ENCODE measurements at places on chromosomes 11 and 22.
A peak's percentile ranks its signal among the peaks of the same experiment; 100 is the strongest.

DNA sequence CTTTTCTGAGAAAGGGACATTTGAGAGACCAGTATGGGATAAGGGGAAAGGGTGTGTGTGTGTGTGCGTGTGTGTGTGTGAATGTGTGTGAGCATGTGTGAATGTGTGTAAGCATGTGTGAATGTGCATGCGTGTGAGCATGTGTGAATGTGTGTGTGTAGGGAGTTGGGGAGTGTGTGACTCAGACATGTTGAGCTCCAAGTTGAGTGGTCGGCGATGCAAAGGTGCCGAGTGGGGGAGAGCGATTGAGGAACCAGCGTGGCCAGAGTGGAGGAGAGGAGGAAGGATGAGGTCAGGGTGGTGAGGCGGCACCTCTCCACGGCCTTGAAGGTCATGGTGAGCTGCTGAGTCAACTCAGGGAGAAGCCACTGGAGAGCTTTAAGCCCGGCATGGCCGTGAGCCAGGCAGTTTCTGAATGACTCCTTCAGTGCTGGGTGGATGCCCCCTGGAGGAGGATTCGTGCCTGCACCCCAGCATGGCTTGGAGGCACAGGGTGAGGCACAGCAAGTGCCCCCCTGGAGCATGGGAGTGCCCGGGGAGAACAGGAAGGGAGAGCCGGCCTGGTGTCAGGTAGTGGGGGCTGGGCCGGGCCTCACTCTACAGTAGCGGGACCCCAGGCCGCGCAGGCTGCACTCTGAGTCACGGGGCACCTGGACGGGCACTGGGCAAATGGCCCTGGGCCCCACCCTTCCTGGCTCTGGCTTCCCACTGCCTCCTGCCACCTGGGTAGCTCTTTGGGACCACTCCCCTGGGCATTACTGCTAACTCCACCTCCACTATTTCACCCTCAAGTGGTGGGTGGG is 8.2 kb upstream of the CCDC88B start:
- peak; percentile 97 for DNase-seq

DNA sequence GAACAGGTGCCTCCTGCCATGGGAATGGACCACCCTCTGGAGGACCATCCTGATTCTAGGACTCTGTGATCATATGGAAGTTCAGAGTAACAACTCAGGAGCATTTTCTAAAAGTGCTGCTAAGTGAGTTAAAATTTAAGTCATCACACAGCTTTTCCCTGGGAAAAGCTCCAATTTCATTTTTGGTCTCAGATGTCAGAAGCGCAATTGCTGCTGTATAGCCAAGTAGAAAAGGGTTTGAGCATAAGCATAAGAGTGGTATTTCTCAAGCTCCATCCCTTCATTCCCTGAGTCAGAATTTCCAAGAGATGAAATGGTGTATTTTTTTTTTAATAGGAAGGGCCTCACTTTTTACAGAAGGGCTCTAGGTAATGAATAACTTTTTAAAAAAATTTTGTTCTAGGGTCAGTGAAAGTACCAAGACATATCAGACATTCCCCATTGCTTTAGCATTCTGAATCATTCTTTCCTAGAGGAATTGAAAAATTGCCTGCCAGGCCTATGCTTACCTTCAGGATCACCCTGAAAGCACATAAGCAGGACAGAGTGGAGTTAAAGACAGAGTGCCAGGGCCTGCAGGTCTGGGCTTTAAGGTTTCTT is 564.5 kb upstream of the ISX start:
- DNase-seq: peak; percentile 57

DNA sequence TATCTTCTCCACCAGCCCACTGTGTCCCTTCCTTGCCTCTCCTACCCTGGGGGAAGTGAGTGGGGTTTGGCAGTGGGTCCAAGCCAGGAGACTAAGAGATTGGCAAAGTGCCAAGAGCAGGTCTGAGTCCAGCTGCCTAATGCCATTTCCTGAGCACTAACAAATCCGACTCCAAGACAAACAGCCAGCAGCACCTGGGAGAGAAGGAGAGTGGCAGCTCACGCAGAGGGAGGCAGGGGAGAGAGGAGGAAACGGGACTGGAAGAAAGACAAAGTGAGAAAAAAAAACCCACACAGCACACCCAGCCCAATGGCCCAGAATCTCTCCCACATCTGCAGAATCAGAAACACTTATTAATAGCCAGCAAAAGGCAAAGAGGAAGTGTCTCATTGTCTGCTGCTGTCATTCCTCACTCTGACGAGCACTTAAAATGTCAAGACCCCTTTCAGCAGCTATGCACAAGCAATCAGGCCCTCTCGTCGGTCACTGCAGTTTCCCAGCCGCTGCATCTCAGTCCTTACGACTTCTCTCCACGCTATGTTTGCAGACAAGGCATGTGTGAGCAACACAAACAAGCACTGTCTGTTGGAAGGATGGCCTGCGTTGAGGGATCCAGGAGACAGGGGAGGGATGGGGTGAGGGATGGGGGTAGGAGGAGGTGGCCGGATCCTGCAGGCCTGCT is 558.4 kb upstream of the CADM1 start:
- DNase-seq: peak; percentile 31

- no peak for DNase-seq
Measured at GRCh38 chr11:125945011-125945796, 640 bp upstream of the VSIG10L2 start.

DNA sequence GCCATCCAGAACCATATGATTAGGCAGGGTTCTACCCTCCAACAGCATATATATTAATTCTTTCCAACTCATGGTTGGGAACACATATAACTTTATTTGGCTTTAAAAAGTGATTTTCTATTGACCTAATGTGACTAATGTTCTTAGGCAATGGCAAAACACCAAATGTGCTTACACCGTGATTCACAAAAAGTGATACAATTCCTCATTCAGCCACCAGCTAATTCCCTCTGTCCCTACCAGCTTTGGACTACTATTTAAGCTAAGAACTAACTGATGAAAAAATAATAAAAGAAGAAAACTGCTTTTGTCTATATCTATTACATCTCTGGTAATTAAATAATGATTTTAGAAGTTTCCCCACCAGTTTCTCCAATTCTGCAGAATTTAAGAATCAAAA is 4.7 kb downstream of the CTSC start:
- no peak for DNase-seq

DNA sequence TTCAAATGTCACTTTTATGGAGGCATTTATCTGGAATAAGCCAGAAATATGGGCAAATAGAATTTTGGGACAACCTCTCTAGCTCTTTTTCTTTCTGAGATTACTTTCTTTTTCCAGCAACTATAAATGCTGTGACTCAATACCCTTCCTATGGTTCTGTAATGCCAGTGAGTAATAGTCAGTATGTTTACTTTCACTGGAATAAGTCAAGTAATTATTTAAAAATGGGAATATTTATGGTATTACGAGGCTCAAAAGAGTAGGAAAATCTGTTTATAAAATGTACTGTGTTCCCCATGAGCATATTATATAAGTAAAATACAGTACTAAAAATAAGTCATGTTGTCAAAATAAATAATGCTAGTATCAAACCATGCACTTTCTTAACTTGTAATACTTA is 750.5 kb downstream of the LUZP2 start:
- DNase-seq: no peak

- no peak for DNase-seq
Measured at GRCh38 chr11:112285841-112286311, 25.2 kb upstream of the PLET1 start.

- DNase-seq: no peak
Measured at GRCh38 chr11:123203934-123204333, 8.9 kb upstream of the CLMP start.

- peak; percentile 65 for DNase-seq
Measured at GRCh38 chr11:69320756-69321741, 27.1 kb downstream of the MYEOV start.

GRCh38 chr22:33022231-33022630 is 36.0 kb downstream of the SYN3 start:
- DNase-seq: no peak

DNA sequence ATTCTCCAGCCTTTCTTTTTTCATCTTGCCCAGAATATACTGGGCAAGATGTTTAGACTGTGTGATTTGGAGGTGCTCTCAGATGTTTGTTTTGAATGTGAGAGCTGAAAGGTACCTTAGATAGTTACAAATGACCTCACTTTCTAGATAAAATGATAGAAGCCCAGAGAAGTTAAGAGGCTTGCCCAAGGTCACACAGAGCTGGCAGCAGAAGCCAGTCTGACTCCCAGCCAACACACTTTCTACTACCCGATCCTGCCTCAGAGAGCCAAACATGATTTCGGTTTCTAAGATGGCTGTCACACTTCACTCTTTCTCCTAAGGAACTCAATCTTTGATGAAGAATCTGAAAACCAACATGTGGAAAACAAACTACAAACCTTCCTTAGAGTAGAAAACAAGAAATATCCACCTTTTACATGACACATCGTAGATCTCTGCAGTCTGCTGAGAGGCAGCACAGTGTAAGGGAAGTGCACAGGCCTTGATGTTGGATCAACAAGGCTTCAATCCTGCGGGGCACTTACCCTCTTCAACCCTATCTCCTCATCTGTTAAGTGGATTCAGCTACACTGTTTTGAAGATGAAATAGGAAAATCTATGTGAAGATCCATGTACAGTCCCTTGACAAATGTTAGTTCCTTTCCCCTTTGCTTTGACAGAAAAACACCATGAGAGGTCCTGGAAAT is 58.6 kb downstream of the SYTL2 start:
- DNase-seq: no peak

DNA sequence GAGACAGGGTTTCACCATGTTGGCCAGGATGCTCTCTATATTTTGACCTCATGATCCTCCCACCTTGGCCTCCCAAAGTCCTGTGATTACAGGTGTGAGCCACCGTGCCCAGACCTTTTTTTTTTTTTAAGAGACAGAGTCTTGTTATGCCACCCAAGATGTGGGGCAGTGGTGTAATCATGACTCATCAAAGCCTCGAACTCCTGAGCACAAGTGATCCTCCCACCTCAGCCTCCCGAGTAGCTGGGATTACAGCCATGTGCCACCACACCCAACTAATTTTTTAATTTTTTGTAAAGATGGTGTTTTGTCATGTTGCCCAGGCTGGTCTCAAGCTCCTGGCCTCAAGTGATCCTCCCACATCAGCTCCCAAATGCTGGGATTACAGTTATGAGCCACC is 37.9 kb downstream of the IZUMO1R start:
- no peak for DNase-seq

DNA sequence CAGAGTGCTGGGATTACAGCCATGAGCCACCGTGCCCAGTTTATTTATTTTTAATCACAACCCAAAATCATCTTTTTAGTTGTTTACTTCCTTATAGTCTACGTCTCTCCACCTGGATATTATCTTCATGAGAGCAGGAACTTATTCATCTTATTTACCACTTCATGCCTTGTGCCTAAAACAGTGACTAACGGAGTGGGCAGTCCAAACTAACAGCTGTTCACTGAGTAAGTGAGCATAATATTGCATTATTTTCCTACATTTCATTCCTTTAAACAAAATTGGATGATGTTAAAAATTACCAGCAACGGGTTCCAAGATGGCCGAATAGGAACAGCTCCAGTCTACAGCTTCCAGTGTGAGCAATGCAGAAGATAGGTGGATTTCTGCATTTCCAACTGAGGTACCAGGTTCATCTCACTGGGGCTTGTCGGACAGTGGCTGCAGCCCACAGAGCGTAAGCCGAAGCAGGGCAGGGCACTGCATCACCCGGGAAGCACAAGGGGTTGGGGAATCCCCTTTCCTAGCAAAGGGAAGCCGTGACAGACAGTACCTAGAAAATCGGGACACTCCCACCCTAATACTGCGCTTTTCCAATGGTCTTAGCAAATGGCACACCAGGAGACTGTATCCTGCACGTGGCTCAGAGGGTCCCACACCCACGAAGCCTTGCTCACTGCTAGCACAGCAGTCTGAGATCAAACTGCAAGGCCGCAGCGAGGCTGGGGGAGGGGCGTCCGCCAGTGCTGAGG is 14.1 kb downstream of the TMEM123 start:
- DNase-seq: no peak

DNA sequence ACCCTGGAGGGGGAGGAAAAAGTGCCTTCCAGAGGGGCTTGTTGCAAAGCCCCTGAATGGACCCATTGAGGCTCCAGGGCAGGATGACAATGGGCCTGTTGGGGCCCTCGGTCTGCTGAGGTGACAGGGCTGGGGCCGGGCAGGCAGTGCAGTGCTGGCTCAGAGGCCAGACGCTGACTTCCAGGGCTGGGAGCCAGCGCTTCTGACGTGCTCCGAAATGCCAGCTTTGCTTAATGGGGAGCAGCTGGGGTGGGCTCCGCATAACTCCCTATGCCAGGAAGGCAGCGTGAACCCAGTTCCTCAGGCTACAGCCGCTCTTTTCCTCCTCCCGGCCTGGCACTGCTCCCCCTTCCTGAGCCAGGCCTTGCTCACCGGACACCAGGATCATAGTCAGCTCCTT is 17.7 kb downstream of the NAV2 start:
- DNase-seq: no peak

DNA sequence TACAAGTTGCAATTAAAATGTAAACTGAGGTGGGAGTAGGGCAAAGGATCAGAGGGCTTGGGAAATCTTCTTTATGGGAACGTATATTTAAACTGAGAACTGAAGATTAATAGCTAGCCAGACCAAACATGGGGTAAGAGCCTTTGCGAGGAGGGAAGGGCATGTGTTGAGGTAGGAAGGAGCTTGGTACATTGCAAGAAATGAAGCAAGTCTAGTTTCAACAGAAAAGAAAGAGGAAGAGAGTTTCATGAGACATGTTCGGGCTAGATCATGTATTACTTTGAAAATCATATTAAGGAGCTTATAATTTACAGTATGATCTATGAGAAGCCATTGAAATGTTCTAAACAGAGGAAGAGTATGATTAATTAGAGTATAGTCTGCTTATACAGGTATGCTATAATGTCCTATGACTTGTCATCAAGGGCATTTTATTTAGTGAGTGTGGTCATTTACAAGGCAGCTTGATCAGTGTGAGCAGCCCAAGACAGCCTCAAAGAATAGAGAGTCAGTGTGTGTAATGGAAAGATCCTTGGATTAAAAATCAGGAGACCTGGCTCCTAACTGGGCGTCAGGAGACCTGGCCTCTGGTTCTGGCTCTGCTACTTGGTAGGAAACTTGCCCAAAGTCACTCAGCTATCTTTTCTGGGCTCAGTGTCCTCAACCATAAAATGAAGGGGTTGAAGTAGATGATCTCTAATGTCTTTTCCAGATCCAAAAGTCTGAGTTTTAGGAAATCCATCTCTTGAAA is 10.9 kb downstream of the GAS2 start:
- no peak for DNase-seq

DNA sequence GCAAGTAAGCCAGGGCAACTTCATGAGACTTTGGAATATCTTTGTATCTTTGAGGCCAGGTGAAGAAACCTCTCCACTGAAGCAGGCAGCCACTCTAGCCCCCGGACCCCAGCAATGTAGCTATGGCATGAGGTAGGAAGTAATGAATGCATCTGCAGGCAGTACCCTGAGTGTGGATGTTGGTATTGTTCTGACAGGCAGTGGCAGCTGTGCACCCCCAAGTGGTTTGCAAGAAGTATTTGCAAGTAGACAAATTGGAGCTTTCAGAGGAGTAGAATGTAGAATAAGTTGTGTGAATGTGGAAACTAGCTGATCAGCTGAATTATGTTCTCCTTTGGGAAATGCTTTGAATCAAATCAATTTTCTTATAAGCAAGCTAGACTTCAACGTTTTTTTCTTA is 194.4 kb upstream of the PGR start:
- peak; percentile 4 for DNase-seq

GRCh38 chr22:48749555-48750227 is 1078.0 kb downstream of the BRD1 start:
- no peak for DNase-seq

Measured in kidney tubule cell (primary cell).